ENCODE measurements at places on chromosomes 11 and 22.
A peak's percentile ranks its signal among the peaks of the same experiment; 100 is the strongest.

- H3K4me3 ChIP-seq = no peak overlapping the region
- H3K36me3 ChIP-seq = peaks cover 20% of the 10 kb centered on the region
- no peaks in the 10 kb centered on the region for H3K27me3 ChIP-seq
- peaks cover 21% of the 10 kb centered on the region for H3K4me1 ChIP-seq
- DNase-seq = no peak
These were observed 17.2 kb upstream of the C1QTNF4 start for GRCh38 chr11:47611348-47611794.

- no peak overlapping the region for H3K27ac ChIP-seq
- DNase-seq = no peak
- H3K27me3 ChIP-seq = no peaks in the 10 kb centered on the region
These were observed 611.7 kb upstream of the CNTN5 start for GRCh38 chr11:98409069-98409468.

DNA sequence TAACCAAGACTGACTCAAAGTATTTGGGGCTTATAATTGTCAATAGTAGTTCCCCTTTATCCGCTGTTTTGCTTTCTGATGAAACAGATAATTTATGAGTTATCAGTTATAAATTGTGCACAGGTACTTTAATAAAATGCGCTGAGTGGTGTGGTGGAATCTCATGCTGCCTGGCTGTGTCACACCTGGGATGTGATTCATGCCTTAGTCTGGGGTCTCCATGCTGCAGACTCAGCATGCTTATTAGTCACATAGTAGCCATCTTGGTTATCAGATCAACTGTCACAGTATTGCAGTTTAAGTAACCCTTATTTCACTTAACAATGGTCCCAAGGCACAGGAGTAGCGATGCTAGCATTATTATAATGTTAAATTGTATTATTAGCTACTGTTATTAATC is 995.2 kb downstream of the NTM start:
- H3K36me3 ChIP-seq = no peaks in the 10 kb centered on the region
- no peak for DNase-seq
- no peak overlapping the region for H3K27ac ChIP-seq
- H3K27me3 ChIP-seq = peaks cover 4% of the 10 kb centered on the region
- no peaks in the 10 kb centered on the region for H3K4me1 ChIP-seq
- H3K4me3 ChIP-seq = no peak overlapping the region

DNA sequence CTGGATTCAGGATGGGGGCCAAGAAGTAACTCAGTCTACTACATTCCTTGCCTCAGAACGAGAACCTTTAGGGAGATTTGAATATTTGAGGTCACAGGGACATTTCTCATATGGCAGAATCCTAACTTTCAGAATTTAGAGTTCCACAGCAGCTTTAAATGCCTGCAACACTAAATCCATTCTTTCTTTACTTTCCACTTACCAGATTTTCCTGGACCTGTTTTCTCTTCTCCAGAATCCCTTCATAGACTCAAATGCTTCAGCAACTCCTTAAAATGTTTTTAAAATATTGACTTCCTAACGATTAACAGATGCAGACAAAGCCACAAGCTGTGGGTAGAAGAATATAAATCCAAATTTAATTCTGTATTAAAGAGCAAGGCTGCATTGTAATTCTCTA is 63.1 kb downstream of the PRSS23 start:
- no peak overlapping the region for H3K4me3 ChIP-seq
- DNase-seq = no peak
- no peak overlapping the region for H3K27ac ChIP-seq
- H3K4me1 ChIP-seq = no peaks in the 10 kb centered on the region
- H3K36me3 ChIP-seq = no peaks in the 10 kb centered on the region
- H3K27me3 ChIP-seq = peaks cover 10% of the 10 kb centered on the region

- H3K4me3 ChIP-seq = no peak overlapping the region
- peaks cover 20% of the 10 kb centered on the region for H3K36me3 ChIP-seq
- no peak overlapping the region for H3K27ac ChIP-seq
- DNase-seq = no peak
These were observed 21.6 kb downstream of the SVIP start for GRCh38 chr11:22807855-22808570.

- H3K4me1 ChIP-seq = no peaks in the 10 kb centered on the region
- no peak for DNase-seq
- no peaks in the 10 kb centered on the region for H3K27me3 ChIP-seq
- no peak overlapping the region for H3K27ac ChIP-seq
These were observed 43.5 kb downstream of the SIK2 start for GRCh38 chr11:111645657-111646316.

DNA sequence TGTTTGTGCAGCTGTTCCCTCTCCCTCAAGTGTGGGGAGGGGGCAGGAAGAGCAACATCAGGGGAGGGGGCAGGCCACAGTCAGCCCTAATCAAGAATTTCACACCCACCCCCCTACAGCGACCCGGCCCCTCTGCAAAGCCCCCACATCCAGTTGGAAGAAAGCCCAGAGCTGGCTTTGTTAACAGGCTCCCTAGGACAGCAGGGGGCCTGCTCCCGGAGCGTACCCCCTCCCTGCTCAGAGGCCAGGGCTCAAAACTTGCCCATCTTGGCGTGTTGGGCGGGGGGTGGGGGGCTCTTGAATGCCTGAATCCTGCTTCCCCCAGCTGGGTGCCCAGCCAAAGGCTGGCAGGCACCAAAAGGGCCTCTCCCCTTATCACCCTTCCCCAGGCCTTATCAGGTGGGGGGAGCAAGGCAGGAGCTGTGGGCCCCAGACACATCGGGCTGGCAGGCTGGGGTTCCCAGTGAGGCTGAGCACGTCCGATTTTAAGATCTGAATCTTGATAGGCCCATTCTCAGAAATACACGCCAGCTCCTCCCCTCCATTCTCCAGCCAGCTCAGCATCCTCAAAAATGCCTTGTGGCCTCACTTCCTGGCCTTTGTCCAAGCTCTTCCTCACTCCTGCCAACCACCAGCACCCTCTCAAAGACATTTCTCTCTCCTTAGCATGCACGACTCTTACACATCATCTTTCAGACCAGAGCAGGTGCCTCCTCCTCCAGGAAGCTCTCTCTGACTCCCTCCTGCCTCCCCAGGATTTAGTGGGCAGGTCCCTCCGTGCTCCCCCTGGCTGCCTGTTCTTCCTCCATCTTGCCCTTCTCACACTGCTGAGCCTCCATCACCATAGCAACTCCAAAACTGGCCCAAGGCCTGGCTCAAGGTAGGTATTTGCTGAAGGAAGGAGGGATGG is 384.8 kb downstream of the MN1 start:
- peaks cover 37% of the 10 kb centered on the region for H3K4me1 ChIP-seq
- peak overlapping the region; percentile 3 for H3K4me3 ChIP-seq
- peaks cover 56% of the 10 kb centered on the region for H3K27me3 ChIP-seq
- no peaks in the 10 kb centered on the region for H3K36me3 ChIP-seq

DNA sequence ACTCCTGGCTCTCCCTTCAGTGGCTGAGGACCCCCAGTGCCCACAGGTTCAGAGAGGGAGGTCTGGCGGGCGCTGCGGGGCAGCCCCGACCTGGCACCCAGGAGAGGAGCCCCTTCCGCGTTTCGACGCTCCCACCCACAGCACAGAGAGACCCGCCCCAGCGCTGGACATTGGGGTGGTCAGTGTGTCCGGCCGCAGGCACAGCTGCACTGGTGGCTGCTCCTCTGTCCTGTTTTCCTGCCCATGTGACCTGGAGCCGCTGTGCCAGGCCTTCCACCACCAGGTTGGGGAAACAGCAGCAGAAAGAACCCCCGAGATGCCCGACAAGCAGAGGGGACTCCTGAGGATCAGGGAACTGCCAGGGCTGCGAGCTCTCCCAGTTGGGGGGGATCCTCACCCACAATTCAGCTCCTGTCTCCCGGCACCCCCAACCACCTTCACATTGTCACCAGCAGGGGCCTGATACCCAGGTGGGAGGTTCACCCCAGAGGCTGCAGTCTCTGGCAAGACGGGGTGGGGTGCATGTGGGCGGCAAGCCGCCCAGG is 13.6 kb downstream of the KRTAP5-5 start:
- no peaks in the 10 kb centered on the region for H3K36me3 ChIP-seq
- peaks cover 21% of the 10 kb centered on the region for H3K27me3 ChIP-seq
- no peak overlapping the region for H3K4me3 ChIP-seq
- no peak overlapping the region for H3K27ac ChIP-seq
- peaks cover 23% of the 10 kb centered on the region for H3K4me1 ChIP-seq
- no peak for DNase-seq

GRCh38 chr22:24026733-24027132 is 15.6 kb downstream of the CABIN1 start:
- peak overlapping the region; percentile 27 for H3K27ac ChIP-seq
- peaks cover 20% of the 10 kb centered on the region for H3K4me1 ChIP-seq
- no peaks in the 10 kb centered on the region for H3K27me3 ChIP-seq
- peaks cover 41% of the 10 kb centered on the region for H3K36me3 ChIP-seq

DNA sequence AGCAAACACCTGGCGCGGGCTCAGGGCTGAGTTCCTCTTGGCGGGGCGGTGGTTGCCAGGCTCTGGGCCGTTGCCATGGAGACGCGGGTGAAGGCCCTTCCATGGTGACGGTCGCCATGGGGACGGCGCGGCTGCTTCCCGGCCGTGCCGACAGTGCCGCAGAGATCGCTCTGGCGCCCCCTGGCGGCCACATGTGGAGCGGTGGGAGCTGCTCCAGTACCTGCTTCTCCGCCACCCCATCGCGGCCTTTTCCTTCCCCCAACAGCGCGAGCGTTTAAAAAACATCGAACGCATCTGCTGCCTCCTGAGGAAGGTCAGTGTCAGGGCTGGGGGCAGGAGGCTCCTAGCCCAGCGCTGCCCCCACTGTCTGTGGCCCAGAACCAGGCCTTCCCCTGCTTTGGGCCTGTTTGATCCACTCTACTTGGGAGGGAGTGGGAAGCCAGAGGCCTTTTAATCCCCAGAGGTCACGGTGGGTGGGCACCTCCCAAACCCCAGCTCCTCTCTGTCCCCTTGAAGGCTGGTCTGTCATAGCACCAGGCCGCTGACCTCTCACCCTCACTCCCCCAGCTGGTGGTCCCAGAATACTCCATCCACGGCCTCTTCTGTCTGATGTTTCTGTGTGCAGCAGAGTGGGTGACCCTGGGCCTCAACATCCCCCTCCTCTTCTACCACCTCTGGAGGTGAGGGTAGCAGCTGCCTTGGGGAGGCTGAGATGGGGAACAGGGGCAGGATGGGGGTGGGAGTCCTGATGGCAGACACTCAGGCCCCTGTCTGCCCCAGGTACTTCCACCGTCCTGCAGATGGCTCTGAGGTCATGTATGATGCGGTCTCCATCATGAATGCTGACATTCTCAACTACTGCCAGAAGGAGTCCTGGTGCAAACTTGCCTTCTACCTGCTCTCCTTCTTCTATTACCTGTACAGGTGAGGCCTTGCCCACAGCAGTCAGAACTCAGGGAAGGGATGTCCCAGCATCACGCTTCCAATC is 4.8 kb downstream of the CNIH2 start:
- peak; percentile 100 for DNase-seq
- H3K4me1 ChIP-seq = peaks cover 46% of the 10 kb centered on the region
- peaks cover 18% of the 10 kb centered on the region for H3K27me3 ChIP-seq
- no peaks in the 10 kb centered on the region for H3K36me3 ChIP-seq

DNA sequence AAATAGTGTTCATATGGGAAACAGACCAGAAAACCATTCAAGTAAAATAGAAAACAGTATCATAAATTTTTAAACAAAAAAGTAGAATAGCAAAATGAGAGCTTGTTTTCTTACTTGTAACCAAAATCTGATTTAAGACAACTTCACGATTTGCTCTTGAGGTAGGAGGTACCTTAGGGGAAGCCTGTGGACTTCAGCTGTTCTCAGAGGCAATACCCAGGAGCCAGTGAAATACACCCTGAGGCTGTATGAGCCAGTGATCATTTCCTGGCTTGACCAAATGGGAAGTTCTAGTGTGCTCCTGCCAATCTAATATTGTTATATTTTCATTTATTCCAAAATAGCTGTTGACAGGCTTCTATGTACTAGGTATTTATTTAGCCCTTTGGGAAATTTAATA is 104.8 kb downstream of the ARHGAP42 start:
- no peak for DNase-seq
- H3K27me3 ChIP-seq = peaks cover 2% of the 10 kb centered on the region
- H3K36me3 ChIP-seq = peaks cover 23% of the 10 kb centered on the region
- peak overlapping the region; percentile 85 for H3K27ac ChIP-seq

DNA sequence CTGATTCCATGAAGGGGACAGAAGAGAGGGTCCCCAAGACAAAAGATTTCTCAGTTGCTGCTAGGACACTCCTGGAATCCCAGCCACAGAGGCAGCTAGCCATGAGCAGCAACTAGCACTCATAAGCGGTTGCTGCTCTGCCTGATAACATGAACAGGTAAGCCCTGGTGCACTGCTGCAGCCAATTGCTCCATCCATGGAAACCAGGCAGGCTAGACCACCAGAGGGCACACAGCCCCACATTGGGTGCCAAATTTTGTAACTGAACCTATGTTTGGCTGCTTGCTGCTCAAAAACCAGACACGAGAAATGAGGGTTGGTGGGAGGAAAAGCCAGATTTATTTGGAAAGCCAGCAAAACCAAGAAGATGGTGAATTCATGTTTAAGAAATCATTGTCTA is 21.9 kb upstream of the QSER1 start:
- no peak overlapping the region for H3K27ac ChIP-seq
- no peaks in the 10 kb centered on the region for H3K36me3 ChIP-seq
- peak; percentile 21 for DNase-seq
- no peaks in the 10 kb centered on the region for H3K4me1 ChIP-seq

DNA sequence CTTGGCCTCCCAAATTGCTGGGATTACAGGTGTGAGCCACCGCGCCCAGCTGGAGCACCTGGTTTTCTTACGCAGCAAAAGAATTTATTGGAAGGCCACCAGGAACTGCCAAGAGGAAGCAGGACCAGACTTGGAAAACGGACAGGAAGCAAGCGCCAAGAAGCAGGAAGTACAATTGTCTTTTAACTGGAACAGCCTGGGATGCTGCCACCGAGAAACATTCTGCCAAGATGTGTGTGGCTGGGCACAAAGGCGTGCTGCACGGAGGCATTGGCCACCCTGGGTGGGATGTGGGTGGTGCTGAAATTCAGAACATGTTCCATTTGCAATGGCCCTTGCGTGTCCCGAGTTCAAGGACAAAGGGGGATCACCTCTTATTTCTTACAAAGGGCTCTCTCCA is 15.4 kb downstream of the SLC3A2 start:
- no peaks in the 10 kb centered on the region for H3K36me3 ChIP-seq
- H3K4me1 ChIP-seq = peaks cover 10% of the 10 kb centered on the region
- no peak overlapping the region for H3K27ac ChIP-seq
- H3K27me3 ChIP-seq = peaks cover 36% of the 10 kb centered on the region
- no peak overlapping the region for H3K4me3 ChIP-seq

GRCh38 chr11:117900720-117901440 is 24.4 kb upstream of the FXYD6 start:
- no peak overlapping the region for H3K27ac ChIP-seq
- DNase-seq = no peak
